Fibroblast of the conjunctiva (primary cell): ENCODE measurements at places on chromosomes 16 and 17.

DNA sequence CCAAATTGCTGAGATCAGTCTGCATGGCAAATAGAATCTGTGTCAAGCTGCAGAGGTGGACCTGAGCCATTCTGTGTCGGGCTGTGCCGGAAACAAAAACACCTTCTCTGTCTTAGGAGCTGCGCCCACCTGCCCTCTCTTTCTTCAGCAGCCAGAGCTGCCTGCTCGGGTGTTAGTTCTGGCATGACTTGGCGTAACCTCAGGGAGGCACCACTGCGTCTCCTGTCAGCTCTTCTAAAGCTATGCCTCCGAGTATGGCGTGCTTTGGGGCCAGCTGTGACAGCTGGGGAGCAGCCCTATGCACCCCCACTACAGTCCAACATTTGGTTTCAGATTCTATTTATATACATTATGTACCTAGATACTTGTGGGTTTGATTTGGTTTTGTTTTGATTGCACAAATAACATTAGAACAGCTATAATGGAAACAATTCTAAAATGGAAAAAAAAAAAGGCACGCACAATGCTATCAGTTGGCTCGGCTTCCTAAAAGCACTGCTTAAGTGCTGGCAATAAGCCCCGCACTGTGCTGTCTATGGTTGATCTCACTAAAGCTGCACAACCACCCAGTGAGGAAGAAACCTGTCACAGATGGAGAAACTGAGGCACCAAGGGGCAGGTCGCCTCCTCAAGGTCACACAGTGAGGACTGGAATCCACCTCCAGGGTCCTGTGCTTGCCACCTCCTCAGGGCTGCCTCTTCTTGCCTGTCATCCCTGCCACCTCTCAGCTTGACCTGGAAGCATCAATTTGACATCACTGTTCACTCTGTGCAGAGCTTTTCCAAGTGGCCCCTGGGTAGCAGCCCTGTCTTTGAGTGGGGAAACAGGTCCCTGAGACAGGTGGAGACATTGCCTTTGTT, 18.7 kb upstream of the ADGRG1 start:
- no peak for DNase-seq

DNA sequence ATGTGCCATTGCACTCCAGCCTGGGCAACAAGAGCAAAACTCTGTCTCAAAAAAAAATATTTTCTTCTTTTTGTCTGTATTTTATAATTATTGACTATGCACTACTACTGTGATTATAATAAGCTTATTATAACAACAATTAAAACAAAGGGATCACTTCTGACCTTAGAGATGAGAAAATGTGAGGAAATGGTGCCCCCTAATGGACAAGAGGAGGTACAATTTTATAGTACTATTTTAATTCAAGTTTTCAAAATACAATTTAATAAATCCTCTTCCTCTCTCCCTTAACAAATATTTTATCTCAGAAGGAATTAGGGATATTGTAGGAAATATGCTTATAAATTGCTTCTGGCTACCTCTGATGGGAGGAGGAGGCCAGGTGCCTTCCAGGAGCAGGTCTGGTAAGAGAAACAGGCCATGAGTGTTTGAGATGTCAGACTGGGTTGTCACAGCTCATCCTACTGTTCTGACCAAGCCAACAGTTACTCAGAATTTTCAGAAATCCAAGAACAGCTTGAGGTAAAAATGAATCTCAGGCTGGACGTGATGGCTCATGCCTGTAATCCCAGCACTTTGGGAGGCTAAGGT, 14.0 kb downstream of the VPS53 start:
- DNase-seq: no peak

DNA sequence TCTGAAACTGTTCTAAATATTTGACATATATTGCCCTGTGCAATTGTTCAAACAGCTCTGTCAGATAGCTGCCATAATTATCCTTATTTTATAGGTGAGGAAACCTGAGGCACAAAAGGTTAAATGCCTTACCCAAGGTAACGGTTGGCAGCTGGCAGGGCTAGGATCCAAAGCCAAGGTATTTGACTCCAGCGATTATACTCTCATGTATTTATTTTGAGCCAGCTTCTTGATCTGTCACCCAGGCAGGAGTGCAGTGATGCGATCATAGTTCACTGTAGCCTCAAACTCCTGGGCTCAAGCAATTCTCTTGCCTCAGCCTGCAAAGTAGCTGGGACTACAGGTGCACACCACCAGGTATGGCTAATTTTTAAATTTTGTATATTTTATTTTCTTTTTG, 7.2 kb downstream of the ENO3 start:
- DNase-seq: no peak

DNA sequence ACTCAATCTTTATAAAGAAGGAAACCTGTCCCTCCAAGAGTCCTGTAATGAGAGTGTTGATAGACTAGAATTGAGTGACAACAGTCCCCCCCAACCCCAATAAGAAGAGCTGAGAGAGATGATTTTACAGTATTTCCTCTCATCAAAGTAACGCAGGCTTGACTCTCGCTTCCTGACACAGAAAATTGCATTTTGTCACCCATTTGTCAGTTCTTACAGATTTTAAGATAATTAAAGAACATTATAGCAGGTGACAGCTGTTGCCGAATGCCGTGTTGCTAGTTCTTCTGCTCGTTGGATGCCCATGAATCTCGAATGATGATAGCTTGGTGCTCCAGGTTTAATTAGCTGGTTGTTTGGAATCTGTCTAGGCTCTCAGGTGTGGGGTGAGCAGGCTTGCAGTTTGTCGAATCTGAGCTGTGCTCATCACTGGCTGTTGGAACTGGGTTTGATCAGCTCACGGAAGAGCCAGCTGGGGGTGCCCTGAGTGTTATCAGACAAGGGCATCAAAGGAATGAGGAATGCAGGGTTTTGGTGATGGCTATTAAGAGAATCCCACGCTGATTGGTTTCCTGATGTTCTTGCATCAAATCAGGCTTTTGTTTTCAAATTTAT, 84.8 kb upstream of the CPHXL start:
- DNase-seq: no peak

- no peak for DNase-seq
Measured at GRCh38 chr17:7384489-7385081, 3.7 kb downstream of the TNK1 start.

DNA sequence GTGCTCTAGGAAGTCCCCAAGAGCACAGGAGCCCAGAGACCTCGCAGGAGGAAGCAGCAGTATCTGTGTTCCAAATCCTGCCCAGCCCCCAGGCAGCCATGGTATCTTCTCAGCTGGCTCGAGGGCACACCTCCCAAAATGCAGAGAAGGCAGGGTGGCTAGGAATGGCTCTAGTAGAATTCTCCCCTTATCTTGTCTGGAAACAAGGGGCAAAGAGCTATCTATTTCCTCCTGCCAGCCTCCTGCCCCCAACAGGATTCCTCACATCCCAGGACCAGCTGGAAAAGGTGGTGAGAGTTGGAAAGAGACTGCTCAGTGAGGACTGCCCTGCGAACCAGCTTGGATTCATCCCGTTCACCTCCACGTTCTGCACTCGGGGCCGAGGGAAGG, 8.6 kb upstream of the TSPOAP1 start:
- DNase-seq: no peak

DNA sequence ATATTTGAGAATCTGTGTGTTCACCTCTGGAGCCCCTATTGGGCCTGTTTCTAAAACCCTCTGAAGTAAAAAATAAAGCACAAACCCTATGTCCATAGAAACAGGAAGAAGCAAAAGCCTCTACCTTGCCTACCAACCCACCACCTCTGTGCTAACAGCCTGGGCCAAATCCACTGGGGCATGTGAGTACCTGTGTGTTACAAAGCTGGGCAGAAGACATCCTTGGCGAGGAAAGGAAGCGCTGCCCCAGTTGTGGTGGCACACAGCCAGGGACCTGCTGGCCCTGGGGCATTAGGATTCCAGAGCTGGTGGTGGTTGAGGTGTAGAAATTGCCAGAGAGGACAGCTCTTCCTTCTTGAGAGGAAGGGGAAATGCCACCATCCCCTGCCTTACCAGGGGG, 30.0 kb downstream of the MYO18A start:
- DNase-seq: no peak

DNA sequence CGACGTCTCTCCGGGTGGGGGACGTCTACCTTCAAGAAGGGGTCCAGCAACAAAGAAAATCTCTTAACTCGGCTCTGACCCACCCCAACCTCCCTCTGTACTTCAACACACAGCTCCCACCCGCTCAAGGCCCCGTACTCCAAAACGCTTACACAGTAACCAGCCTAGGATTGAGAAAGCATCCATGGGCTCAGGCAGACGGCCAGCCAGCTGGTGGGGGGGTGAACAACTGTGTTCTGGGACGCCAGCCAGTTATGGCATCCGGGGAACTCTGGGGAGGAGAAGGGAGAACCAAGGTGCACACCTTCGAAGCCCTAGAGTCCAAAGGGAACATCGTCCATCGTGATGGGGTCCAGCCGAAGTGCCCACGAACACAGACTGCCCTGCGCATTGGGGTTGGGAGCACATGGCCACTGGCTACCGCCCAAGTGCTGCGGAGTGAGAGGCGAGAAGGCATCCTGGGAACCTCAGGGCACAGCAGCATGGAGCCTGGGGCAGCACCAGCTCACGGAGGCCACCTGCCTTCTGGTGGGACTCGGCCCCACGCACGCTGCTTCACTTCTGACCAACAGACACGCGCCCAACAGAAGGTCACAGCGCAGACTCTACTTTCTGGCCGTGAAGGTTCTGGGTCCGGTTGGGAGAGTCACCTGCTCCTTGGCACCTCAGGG, 14.3 kb downstream of the SLC16A3 start:
- peak; percentile 75 for DNase-seq

DNA sequence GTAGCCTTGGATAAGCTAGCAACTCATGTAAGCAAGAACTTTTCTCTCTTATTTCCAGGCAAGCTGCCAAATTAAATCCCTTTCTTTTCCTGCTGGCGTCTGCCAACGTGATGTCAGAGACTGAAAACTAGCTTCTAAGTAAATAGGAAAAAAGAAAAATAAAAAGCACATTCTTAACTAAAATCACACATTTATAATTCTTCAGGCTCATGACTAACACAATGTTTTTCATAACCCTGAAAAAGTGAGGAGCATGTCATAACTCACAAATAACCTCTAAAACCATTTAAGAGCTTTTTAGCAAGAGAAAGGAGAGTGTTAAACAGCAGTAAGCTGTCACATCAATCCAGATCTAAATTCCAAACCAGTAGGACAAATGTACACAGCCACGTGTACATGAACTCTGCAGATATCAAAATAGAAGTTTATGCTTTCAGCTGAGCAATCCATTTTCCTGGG, 110.0 kb downstream of the N4BP1 start:
- peak; percentile 93 for DNase-seq

DNA sequence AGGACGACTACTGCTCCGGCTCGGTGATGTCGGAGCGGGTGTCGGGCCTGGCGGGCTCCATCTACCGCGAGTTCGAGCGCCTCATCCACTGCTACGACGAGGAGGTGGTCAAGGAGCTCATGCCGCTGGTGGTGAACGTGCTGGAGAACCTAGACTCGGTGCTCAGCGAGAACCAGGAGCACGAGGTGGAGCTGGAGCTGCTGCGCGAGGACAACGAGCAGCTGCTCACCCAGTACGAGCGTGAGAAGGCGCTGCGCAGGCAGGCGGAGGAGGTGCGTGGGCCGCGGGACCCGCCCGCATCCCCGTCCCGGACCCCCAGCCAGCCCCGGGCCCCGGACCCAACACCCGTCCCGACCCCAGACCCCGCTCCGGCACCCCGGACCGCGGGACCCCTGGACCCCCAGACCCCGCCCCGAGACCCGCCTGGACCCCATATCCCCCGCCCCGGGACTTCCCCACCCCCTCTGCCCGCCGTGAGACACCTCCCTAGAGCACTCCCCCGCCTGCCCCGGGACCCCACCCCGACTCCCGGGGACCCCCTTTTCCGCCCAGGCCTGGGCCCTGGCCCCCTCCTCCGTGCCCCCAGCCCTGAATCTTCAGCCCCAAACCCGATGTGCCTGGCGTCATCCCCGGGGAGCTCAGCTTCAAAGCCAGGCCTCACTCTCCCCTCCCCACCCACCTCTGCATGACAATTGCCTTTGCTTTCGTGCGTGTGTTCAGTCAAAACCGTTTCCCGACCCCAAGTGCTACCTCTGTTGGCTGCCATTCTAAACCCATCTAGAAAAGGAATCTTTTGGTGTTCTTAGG, 594 bp downstream of the MAPK8IP3 start:
- no peak for DNase-seq
